ENCODE measurements at places on chromosomes 3 and 15.

GRCh38 chr15:27742751-27743477, 356.2 kb downstream of the OCA2 start:
- no peak for DNase-seq

- peak; percentile 53 for DNase-seq
Measured at GRCh38 chr3:136604961-136605360, 147.2 kb downstream of the STAG1 start.

DNA sequence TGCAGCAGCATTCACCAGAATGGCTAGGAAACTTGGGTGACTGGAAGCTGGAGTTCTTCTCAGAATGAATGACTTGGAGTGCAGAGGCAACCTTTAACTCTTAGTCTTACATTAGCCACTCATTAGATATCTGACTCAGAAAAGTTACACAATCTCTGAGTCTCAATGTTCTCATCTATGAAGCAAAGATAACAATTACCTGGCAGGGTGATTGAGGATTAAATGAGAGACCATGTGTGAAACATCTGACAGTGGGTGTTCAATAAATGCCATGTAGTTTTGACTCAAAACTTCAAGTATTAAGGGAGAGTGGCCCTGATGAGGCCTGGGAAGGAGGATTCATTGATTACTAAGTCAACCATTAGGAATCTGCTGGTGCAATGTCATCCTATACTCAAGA, 48.3 kb downstream of the MRPL3 start:
- peak; percentile 30 for DNase-seq

DNA sequence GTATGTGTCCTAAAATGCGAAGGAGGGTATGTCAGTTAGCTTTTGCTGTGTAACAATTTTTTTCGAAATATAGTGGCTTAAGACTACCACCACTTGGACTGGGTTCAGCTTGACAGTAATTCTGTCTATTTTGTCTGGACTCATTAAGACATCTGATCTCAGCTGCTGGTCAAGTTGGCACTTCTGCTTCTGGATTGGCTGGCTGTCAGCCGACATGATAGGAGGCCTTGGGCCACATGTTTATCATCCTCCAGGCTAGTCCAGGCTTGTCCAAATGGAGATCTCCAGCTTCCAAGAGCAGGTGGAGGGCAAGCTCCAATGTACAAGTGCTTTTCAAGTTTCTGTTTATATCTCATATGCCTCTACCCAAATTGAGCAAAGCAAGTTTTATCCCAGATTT, 95.9 kb downstream of the GALK2 start:
- no peak for DNase-seq

GRCh38 chr15:55708720-55709119, 34.2 kb downstream of the PRTG start:
- DNase-seq: no peak

DNA sequence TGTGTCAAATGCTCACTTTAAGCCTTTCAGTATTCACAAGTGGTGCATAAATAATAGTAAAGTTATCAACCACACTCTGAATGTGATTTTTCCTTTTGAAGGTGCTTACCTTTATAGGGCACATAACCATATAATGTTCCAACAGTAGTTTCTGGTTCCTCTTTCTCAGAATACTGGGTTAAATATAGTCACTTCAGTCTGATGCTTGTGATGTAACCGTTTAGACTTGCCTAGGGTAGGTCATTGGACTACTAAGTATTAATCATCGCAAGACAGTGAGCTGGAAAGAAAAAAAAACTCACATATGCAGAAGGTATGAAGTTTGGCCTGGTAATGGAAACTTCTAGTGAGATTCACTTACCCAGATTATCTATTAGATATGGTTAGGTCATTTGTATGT, 1.9 kb downstream of the KBTBD8 start:
- peak; percentile 64 for DNase-seq

DNA sequence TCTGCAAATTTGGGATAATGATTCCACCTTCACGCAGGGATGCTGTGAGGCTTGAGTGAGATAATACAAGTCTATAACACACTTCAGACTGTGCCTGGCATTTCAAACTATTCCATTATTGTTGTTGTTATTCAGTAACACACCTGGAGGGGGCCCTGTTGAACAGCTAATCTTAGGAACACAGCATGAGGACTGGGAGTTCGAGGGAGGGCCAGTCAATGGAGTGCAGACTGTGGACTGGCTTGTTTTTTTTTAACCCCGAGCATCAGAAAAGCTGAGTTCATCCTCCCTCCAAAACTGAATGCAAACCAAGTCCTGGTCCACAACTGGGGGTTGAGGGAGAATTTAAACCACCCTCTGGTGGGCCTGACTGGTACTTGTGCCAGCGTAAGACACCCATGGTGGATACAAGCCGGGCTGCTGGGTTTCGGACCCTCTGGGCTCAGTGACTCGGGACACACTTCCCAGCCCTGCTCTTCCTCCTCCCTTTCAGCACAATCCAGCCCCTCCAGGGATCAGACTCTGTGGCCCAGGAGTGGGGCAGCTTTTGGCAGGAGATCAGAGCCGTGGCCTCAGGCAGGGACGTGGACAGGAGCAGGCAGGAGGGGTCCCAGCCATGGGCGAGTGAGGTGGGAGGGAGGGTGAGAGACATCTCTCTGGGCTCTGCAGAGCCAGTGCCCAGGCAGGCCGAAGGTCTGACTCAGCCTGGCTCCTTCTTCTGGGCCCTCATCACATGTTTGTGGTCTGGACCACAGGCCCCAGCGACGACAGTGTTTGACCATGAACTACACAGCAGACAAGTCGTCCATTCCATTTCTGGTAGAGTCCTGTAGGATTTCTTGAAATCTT, 36.3 kb upstream of the MEX3B start:
- DNase-seq: peak; percentile 94

Data from fibroblast of skin of right biceps (primary cell).